RPMI7951 (cell line): ENCODE measurements at places on chromosomes 2 and 18. TPM values are rescaled to one million over a fixed set of nuclear protein-coding genes. Genes with fewer than 3 reads are reported as not detected.

Gene TET3
- total RNA-seq = 3.4 and 3.6 TPM in 2 replicates

Gene DTNA
- total RNA-seq = 1.6 and 2.4 TPM in 2 replicates

- no peak for DNase-seq
These were observed 75.9 kb upstream of the PID1 start for GRCh38 chr2:229346816-229347540.

DNA sequence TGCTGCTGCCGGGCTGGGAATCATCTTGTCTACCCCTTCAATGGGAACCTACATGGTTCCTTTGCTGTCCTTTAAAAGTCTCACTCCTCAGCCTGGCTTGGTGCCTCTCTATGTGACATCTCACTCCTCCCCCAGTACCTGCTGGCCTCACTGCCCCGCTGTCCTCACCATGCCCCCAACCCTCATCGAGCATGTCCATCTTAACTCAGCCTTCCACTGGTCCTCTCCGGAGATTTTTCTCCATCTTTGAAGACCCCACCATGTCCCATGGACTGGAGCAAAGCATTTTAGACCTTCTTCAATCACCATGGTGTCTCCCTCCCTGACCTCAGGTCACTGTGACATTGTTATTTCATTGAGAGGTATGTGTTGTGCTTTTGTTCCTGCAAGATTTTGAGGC is 58.1 kb upstream of the SIX3 start:
- no peak for DNase-seq

DNA sequence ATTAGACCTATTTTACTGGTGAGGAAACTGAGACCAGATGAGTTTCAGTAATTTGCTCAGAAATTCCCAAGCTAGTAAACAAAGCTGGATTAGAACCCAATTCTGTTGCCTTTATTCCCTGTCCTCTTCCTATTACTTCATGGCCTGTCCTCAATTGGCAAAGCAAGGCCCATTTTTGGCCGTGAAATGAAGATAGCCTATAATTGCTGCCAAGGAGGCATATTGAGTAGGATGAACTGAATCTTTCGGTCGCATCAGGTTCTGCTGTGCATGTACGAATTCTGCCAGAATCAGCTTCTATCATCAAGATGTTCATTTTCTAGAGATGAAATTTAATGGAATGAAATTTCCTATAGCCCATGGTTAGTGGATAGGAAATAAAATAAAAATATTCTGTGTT is 1485.2 kb upstream of the PIK3C3 start:
- no peak for DNase-seq

DNA sequence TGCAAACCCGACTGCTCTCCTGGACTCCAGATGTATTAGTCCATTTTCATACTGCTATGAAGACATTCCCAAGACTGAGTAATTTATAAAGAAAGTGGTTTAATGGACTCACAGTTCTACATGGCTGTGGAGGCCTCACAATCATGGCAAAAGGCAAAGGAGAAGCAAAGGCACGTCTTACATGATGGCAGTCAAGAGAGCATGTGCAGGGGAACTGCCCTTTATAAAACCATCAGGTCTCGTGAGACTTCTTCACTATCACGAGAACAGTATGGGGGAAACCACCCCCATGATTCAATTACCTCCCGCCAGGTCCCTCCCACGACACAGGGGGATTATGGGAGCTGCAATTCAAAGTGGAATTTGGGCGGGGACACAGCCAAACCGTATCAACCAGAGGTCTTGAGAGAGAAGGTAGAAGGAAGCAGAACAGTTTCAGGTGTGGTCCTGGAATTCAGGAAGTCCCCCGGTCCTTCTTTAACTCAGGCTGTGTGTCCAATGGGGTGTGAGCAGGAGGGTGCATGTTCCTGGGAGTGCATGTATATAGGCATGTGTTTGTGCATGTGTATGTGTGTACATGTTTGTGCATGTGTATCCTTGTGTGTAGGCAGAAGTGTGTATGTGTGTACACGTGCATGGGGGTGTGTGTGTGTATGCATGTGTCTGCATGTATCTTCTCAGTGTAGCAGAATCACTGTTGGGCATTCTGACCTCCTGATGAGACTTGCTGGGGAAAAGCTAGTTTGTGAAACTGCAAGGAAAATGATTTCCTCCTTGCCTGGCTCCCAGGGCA is 46.2 kb downstream of the GREB1 start:
- DNase-seq = no peak

DNA sequence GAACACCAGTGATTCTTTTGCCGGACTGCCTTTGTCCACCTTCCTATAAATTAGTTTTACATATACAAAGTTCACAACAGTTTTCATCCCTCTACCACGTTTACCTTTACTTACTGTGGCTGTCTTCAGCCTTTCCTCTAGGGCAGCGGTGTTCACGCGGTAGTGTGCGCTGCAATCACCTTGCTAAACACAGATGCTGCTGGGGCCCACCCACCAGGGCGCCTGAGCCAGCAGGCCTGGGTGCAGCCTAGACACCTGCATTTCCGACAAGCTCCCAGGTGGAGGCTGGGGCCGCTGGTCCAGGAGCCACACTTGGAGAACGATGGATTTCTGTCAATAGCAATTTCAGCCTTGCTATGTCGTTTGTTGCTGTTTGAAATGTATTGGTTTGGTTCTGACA is 83.1 kb downstream of the NDUFA10 start:
- no peak for DNase-seq

DNA sequence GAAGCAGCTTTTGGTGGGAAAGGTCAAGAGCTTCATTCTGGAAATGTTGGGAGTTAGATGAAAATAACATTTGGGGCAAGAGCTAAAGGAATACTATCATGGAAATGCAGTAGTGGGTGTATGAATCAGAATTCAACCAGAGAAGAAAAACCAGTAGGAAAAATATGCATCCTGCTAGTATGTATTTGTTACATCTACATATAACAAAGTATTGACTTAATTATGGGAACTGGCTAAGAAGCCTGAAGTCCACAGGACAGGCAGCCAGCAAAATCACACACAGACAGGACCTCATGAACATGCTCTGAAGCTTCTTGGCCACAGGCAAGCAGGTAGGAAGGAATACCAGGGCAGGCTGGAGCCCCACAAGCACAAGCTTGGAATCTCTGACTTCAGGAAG is 185.8 kb downstream of the FBXO15 start:
- DNase-seq = no peak

DNA sequence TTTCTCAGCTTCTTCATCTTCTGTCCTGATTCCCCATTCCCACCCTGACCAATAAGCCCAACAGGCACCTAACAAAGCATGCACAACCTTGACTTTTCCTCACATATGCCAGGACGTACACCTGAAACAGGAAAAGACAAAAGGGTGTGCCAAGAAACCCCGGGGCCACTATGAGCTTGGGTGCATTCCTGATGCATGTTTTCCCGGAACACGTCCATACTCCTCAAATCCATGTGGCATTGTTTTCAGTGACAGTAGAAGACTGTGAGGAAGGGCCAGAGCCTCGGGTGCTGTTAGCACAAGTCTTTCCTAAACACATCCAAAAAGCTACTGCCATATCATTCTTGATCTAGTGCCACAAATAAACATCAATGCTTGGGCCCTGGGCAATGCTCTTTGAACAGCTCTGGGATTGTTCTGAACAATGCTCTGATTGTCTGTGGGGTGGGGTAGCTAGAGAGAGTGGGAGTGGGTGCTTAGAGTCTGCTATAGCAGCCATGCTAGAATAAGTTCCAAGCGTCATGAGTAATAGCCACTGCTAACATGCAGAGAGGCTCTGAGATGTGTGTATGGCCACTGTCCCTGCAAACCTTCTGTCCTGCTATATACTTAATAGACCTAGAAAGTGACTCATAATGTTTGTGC is 181.7 kb upstream of the CRIM1 start:
- peak; percentile 63 for DNase-seq

Gene TRPM8
- total RNA-seq = 13.6 and 19.9 TPM in 2 replicates

Gene MSH2
- 48.1 and 53.8 TPM in 2 replicates for total RNA-seq

DNA sequence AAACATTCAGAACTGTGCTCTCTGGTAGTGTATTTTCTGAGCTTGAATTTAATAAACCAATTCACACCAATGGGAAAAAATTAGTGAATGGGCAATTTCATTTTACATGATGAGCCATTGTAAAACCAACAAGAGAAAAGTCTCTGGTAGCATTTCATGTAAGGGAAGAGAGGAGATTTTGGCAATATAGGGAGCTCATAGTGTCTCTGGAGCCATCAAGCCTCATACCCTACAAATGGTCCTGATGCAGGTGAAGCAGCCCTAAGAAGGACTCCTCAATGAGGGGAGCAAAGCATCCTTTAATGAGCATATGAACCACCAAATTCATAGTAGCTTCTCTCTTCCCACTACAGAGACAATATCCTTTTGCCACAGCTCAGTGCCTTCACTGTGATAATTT is 373.0 kb downstream of the RIT2 start:
- DNase-seq = no peak

DNA sequence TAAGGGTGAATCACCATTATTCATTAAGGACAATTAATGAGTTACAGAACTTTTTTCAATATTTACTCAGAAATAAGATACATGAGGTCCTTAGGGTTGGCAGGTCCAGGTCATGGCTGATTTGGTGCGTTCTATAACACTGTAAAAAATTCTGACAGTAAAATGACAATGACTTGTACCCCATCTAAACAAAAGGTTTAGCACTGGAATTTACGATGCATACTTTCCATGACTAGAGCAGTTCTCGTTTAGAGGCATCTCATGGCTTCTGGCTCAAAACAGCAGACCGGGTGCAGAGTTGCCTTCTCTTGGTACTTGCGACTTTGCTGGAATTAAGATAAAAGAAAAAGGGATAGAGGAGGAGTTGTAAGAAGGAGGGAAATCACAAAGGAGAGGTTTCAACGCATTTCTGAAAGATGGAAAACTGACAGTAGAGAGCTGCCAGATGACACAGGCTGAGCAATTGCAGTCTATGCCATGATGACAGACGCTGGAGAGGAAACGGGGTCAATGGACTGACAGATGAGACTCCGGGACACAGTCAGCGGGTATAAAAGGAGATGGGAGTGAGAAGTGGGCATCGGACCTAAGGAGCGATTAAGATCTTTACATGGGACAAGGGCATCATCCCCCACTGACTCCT is 4.1 kb upstream of the CYS1 start:
- no peak for DNase-seq

DNA sequence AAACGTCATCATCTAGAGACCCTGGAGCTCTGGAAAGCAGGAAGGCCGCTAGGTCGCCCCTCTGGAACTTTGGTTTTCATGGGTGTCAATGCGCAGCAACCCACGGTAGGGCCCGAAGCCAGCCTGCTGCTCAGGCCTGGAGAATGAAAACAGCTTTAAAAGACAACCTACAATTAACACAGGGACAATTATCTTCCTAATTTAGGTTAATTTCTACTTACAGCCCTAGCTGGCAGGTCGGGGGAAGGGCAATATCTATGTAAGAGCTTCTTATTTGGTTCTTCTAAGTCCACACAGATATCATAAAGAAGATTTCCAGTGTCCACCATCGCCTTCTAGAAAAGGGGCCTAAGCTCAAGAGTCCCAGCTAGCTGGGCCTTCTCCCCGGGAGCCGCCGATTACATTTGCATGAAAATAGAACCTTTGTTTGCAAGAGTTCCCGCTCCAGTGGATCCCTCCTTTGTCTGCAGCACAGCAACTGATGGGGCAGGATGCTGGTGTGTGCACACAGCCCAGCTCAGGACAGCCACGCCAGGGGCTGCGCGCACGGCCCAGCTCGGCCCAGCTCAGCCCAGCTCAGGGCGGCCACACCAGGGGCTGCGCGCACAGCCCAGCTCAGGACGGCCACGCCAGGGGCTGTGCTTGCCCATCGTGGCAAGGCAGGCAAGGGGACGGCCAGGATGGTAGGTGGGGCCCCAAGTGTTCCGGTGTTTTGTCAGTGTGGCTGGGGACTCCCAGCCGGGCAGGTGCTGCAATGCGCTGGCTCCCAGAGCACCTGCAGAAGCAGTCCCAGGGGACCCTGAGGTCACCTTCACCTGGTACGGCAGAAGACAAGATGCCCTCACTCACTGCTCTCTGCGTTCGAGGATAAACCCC is 109.1 kb downstream of the HDAC4 start:
- DNase-seq = no peak

- DNase-seq = no peak
These were observed 89.3 kb downstream of the ADD2 start for GRCh38 chr2:70678576-70679143.

GRCh38 chr2:100064165-100064564 is 78.2 kb downstream of the AFF3 start:
- no peak for DNase-seq

DNA sequence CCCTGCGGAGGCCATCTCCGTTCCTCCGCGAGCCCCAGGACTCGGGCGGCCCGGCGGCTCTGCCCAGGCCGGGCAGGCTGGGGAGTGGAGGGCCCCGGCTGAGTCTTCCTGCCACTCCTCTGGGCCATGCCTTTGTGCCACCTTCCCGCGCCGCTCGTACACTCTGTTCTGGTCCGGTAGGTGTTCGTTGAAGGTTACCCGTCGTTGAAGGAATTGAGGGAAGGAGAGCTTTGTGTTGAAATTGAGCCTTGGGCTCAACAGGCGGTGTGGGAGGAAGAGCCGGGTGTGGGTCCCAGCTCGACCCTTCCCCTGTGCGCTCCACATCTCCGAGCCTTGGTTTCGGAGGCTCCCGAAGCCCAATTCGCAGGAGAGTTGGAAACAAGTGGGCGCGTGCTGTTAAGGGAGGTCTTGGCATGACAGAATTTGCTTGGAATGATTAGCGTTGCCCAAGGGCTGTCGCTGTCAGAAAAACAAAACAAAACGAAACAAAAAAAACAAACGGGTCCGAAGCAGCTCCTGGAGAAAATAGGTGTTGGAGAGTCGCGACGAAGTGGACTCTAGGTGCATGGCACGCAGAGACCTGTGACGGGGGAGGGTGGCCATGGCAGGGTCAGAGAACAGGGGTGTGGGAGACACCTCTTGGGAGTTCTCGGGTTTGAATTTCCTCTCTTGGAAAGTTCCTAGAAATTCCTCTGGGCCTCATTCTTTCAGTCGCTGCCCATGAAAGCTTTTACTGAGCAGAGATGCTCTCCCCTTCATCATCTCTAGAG is 1.2 kb upstream of the MZT2A start:
- DNase-seq = peak; percentile 24

Gene STPG4
- total RNA-seq = not detected in 2 replicates

- DNase-seq = no peak
These were observed 35.2 kb downstream of the SKA1 start for GRCh38 chr18:50410008-50410407.
